ENCODE measurements at places on chromosomes 7 and 10.

GRCh38 chr10:132341017-132341416 lies 9.0 kb downstream of the LRRC27 start:
- H3K36me3 ChIP-seq: no peaks in the 10 kb centered on the region
- DNase-seq: no peak
- no peak overlapping the region for H3K4me3 ChIP-seq
- no peaks in the 10 kb centered on the region for H3K27me3 ChIP-seq
- no peak overlapping the region for H3K27ac ChIP-seq

DNA sequence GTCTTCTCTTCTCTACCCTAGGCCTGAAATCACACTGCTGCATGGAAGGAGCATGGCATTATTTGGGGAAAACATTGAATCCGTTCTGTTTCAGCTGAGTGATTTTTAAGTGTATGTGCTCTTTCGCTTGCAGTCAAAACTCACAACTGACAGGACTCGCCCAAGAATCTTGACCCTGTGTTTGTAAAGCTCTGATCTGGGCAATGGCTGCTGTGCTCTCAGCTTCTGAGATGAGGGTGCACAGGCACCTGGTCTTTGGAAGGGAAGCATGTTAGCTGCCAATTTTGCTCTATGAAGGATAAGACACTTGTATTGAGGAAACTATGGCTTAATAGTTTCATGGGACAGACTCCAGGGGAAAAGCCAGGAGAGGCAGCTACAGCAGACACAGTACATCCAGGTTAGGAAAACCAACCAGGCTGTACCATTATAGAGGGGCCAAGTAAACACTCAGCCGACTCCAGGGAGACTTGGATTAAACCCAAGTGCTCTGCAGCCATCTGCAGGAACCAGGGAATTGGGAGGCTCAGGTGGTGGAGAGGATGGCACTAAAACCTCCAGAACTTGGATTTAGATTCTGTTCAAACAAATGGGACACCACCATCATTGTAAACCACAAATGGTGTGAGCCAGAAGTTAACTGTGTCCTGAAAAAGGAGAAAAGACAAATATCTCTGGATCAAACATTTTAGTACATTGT lies 43.3 kb downstream of the LYZL1 start:
- DNase-seq: no peak
- H3K4me1 ChIP-seq: no peaks in the 10 kb centered on the region
- no peaks in the 10 kb centered on the region for H3K27me3 ChIP-seq
- H3K27ac ChIP-seq: no peak overlapping the region

- no peak for DNase-seq
- no peak overlapping the region for H3K4me3 ChIP-seq
- H3K27me3 ChIP-seq: no peaks in the 10 kb centered on the region
- H3K36me3 ChIP-seq: no peaks in the 10 kb centered on the region
Observed at GRCh38 chr10:108696792-108697477, 1226.4 kb downstream of the XPNPEP1 start.

DNA sequence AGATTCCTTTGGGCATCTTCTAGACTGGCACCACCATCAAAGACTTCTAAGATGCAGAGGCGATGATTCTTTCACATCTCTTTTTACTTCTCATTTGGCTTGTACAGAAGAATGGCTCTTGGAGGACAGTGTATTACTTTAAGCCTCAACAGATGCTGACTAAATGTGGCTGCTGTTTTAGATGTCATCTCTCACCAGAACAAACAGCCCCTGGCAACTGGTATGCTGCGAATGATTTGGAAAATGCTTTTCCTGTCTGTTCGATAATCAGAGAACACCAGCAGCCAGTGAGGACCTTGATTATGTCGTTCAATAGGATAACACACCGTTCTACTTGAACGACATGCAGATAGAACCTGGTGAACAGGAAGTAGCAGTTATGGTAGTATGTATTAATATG lies 131.8 kb downstream of the RNF216 start:
- peaks cover 19% of the 10 kb centered on the region for H3K4me1 ChIP-seq
- peaks cover 25% of the 10 kb centered on the region for H3K36me3 ChIP-seq
- no peaks in the 10 kb centered on the region for H3K27me3 ChIP-seq

DNA sequence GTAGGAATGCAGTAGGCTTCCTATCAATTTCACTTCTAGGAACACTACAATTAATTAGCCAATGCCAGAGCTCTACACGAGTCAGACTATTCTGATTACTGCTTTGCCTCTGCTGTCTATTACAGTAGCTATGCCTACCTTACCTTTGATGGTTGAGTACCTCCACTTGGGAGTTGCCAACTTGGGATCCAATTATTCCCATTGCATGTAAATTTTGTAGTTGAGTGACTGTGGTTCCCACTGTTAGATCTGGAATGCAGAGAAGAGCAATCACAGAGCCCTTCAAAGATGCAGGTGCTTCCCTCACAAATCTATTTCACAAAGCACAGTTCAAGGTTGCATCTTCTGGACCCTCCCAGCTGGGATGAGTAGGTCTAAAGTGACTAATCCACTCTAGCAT lies 62.9 kb upstream of the AASS start:
- H3K4me3 ChIP-seq: no peak overlapping the region
- H3K4me1 ChIP-seq: no peaks in the 10 kb centered on the region
- no peak for DNase-seq
- H3K36me3 ChIP-seq: no peaks in the 10 kb centered on the region

DNA sequence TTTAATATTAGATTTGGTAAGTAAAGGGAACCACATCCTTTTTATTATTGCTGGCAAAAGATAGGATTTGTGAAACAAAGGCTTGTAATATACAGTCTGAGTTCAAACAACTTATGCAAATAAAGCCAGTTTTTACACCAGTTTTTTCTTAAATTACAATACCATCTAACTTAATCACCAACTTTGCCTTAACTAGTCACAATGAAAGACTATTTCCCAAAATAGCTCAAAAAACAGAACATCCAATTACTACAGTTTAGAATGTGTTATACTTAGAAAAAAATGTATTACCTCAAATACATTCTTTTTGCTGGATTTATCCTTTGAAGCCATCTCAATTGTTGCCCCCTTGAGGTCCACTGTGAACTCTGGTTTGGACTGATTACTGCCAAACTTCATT lies 108.5 kb downstream of the ARHGAP12 start:
- H3K27ac ChIP-seq: no peak overlapping the region
- peaks cover 4% of the 10 kb centered on the region for H3K36me3 ChIP-seq
